Activated CD8-positive, alpha-beta memory T cell treated with anti-CD3 and anti-CD28 coated beads for 4 hours (primary cell): ENCODE measurements at places on chromosomes 4 and X.

DNA sequence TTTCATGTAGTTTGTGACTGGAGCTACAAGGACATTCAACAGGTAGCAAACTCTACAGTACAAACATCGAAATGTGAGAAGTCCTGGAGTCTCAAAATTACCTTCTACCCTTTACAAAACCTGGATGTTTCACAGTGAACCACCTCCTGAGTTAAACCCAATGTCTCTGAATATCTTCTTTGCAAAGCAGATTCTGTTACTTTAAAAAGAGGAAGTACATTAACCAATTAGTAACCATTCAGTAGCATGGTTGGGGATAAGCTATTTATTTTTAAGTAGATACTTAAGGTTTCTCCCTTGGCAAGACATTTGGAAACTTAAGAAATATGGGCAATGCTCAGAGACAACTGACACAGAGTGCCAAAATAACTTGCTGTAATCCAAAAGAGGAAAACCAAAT is 371.9 kb upstream of the NWD2 start:
- no peak for DNase-seq

- DNase-seq, result no peak
Observed at GRCh38 chr4:52099860-52100461, 48.9 kb downstream of the SPATA18 start.

DNA sequence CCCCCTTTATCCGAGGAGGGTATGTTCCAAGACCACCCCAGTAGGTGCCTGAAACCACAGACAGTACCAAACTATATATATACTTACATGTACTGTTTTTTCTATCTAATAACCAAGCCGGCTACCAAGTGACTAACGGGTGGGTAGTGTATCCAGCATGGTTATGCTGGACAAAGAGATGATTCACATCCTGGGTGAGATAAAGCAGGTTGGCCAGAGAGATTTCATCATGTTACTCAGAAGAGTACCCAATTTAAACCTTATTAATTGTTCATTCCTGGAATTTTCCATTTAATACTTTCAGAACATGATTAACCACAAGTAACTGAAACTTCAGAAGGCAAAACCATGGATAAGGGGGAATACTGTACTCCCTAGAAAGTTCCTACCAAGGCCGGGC is 46.5 kb downstream of the RFC1 start:
- DNase-seq, result no peak

DNA sequence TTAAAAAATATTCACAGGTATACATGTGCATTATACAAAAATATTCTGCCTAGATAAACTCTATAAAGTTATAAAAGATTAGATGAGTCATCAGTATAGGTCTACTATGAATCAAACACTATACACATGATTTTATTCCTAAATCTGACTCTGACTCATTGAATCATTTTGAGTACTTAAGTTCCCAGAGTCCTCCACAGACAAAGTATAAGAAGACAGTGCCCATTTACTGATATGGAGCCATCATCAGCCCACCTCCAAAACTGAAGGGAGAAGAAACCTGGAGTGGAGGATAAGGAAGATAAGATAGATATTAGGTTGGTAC is 28.7 kb upstream of the ANTXR2 start:
- no peak for DNase-seq

DNA sequence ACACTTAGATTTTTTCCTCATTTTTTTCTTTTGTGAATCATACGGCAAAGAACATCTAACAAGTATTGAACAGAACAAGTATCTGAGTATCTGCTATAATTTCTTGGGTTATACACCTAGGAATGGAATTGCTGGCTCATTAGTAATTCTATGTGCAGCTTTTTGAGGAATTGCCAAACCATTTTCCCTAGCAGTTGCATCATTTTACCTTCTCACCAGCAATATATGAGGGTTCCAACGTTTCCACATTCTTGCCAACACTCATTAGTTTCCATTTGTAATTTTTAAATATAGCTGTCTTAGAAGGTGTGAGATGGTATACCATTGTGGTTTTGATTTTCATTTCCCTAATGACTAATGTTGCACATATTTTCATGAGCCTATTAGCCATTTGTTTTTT is 41.1 kb upstream of the DCAF8L1 start:
- no peak for DNase-seq

DNA sequence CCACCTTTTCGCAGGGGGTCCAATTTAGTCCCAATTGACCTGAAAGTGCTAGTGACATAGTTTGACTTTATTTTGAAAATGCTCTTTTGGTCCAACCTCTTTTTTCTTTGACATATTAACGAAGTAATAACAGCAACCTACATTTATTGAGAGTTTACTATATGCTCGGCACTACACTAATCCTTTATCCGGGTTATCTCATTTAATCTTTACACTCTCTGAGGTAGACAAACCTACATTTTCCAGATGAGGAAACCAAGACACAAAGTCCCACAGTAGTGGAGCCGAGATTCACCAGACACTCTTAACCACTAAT is 307 bp upstream of the ATRX start:
- DNase-seq, result no peak

GRCh38 chrX:147733369-147733768 is 178.3 kb upstream of the FMR1 start:
- no peak for DNase-seq

DNA sequence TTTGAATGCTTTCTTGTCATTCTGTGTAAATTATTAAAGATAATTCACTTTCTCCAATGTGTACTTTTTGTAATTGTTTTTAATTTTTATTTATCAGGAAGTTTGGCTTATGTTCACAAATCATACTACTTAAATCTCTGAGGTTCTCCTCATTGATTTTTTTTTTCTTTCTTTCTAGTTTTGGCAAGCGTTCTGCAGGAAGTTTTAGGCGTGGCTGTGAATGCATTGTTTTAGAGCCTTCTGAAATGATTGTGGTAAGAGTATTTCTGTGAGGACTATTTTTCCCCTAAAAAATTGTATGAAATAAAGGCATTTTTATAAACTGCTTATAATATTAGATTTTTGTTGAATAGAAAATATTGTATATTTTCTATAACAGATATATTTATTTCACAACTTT is 135.8 kb downstream of the RAPGEF2 start:
- DNase-seq, result no peak

- DNase-seq, result no peak
Observed at GRCh38 chrX:39827951-39828350, 269.8 kb downstream of the BCOR start.

DNA sequence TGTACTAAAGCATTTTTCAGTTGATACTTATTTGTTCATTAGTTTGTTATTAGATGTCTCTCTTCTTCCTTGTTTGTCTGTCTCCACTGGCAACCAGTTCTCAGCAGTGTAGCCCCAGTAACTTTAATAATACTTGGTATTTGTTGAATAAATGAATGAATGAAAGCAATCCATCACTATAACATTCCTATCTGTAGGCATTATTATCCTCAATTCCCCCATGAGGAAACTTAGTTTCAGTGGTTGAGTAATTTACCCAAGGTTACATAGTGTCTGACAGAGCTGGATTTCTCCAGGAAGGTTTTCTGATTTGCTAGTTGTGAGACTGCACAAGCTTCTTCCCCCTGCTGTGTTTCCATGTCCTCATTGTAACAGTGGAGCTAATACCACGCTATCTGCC is 27.8 kb upstream of the MAOB start:
- DNase-seq, result no peak

DNA sequence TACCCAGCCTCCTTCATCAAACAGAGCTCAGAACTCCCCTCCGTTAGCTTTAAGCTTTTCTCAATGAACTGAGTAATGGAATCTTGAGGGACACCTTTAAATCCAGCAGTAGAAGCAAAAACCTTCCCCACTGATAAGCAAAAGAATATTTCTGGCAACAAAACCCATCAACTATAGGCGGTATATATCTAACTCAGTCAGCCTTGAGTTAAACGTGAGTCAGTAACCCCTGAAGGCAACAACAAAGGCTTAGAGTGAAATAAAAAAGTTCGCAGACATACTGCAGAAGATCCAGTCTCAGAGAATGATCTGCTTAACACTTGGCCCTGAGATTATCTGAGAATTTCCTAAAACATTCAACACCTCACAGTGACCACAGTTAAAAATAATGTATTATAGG is 77.2 kb downstream of the DMD start:
- no peak for DNase-seq

DNA sequence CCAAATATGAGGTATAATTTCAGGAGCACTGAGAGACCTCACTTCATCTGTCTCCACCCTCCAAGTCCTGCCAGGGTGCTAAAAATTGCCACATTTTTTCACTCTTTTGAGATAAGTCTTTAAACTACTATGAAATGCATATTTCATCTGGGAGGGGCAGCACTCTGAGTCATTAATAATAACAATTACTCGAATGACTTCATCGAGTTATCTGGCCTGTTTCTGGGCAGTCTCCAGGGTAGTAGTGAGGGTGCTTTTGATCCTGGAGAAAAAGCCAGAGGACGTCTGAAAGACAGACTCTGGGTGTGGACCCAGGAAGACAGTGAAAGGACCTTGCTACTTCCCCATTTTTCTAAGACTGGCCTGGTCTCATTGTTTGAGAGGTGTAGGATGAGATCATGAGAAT is 42.3 kb upstream of the SRD5A3 start:
- no peak for DNase-seq

DNA sequence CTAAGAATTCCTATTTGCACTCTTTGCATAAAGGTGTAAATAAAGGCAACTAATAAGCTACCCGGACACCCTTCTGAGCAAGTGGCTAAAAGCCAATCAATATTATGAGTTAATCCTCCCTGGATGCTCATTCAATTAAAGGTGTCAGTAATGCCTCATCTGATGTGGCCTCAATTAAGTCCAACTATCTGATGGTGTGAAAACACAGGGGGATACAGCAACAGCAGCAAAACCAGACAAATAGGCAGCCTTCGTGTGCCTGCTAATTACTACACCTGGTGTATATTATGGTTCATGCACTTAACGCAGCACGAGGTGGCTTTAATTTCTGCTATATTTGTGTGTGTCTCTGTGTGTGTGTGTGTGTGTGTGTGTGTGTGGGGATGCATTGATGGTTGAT is 244.4 kb downstream of the DCLK2 start:
- no peak for DNase-seq

DNA sequence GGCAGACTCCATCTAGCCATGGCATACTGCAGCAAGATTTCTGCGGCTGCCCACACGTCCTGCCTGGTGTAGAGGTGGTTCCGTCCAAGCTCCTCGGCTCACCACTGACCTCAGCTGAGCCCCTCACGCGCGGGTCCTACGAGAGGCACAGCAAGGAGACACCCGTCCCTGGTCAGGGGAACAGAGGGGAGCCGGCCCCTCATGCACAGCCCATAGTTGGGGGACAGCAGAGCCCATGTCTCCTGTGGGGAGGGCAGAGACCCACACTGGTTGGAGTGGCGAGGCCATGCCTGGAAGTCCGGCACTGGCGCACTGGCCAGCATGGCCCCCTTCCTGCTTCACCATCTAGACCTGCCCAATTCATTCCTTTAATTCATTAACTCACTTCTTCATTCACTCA is 80.8 kb downstream of the HTRA3 start:
- no peak for DNase-seq

GRCh38 chrX:100319716-100320115 is 90.4 kb downstream of the PCDH19 start:
- DNase-seq, result no peak

GRCh38 chrX:130395341-130395740 is 6.4 kb upstream of the RBMX2 start:
- no peak for DNase-seq

- DNase-seq, result no peak
Observed at GRCh38 chr4:24521544-24521943, 62.8 kb downstream of the DHX15 start.

DNA sequence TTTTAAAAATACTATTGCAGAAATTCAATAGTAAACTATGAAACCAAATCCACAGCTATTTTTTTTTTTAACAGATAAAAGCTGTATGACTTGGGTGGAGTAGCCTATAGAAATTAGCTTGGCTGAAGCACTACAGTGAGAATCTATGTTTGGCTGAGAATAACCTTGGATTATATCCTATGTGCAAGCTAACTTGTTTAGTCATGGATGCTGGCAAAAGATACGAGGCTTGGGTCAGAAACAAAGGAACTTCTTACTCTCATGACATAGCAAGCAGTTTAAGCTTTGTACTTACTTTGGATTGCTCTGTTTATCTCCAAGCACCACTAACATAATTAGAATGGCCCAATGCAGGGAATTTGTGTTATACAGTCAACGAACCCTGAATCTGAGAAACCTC is 119.2 kb upstream of the GRID2 start:
- no peak for DNase-seq

GRCh38 chr4:103030791-103031190 is 11.3 kb upstream of the SLC9B1 start:
- DNase-seq, result no peak

DNA sequence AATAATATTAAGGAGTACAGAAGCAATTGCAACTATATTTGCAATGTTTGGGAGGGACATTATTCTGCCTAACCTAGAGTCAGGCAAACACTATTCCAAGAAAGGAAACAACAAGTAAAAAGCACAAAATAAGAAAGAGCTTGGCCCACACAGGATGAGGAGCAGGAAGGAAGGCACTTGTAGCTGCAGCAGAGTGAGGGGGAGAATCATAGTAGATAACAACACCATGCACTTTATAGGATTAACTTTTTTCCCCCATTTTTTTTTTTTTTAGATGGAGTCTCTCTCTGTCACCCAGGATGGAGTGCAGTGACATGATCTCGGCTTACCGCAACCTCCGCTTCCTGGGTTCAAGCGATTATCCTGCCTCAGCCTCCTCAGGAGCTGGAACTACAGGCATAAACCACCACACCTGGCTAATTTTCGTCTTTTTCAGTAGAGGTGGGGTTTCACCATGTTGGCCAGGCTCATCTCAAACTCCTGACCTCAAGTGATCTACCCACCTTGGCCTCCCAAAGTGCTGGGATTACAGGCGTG is 10.3 kb upstream of the JCHAIN start:
- no peak for DNase-seq

- DNase-seq, result no peak
Observed at GRCh38 chr4:151727365-151727764, 33.4 kb downstream of the GATB start.

DNA sequence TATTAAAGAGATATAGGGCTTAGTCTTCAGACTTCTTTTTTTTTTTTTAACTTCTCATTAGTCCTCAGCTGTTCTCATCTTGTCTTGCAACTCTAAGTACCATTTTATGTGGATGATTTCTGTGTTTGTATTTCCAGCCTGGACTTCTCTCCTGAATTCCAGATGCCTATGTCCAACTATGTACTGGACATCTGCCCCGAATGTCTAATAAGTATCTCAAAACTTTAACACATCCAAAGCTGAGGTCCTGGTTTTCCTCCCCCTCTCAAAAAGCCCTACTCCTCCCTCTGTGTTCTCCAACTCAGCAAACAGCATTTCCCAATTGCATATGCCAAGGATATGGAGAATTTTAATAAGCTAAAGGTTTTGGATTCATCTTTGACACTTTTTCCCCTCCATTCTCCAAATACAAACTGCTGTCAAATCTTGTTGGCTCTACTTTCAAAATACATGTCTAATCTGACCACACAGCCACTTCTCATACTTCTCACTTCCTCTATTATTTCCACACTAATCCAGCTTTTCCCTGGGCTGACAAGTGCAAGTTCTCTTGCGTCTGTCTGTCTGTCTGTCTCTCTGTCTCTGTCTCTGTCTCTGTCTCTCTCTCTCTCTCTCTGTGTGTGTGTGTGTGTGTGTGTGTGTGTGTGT is 79.8 kb downstream of the CLCN5 start:
- DNase-seq, result no peak
